Dermis blood vessel endothelial cell (primary cell): ENCODE measurements at places on chromosomes 6 and 20. TPM values are rescaled to one million over a fixed set of nuclear protein-coding genes. Genes with fewer than 3 reads are reported as not detected.
A peak's percentile ranks its signal among the peaks of the same experiment; 100 is the strongest.

The RAB44 gene
- under 0.01 TPM in 1 of 2 replicates, not detected in the other for total RNA-seq

The CTCFL gene
- not detected in 2 replicates for total RNA-seq

The MRAP2 gene
- 2.7 and 3.1 TPM in 2 replicates for total RNA-seq

The MAP7 gene
- total RNA-seq: 0.34 and 1.1 TPM in 2 replicates

The CCN5 gene
- total RNA-seq: not detected in 2 replicates

GRCh38 chr6:96649926-96650325, 87.0 kb downstream of the FHL5 start:
- no peak for DNase-seq

- no peak for DNase-seq
Observed at GRCh38 chr20:1897541-1897940, 2.3 kb downstream of the SIRPA start.

DNA sequence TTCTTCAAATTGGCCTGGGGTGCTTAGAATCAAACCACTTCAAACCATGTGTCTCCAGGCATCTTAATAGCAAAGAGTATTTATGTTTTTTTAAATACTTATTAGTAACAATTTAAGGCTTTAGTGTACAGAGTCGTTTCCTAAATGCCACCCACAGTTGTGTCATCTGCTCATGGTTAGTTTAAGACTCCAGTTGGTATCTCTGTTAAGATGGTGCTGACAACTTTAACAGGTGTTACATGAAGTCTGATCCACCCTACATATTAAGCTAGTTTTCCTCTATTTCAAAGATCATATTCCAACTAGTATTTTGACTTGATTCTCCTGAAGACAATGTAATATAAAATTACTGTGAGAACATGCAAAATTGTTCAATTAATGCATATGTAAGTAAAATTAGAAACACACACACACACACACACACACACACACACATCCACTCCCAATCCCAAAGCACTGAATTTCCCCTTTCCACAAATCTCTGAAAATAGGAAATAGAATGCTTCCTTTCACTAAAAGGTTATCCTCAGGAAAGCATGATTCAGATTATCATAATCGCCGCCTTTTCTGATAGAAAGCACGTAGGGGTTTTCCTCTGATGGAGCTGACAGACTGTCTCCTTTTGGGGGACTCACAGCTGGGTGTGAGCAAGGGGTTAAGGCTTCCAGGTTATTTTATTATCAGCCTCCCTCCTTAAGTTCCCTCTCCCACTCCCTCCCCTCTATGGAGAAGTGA, 10.5 kb downstream of the CNKSR3 start:
- DNase-seq: peak; percentile 80

DNA sequence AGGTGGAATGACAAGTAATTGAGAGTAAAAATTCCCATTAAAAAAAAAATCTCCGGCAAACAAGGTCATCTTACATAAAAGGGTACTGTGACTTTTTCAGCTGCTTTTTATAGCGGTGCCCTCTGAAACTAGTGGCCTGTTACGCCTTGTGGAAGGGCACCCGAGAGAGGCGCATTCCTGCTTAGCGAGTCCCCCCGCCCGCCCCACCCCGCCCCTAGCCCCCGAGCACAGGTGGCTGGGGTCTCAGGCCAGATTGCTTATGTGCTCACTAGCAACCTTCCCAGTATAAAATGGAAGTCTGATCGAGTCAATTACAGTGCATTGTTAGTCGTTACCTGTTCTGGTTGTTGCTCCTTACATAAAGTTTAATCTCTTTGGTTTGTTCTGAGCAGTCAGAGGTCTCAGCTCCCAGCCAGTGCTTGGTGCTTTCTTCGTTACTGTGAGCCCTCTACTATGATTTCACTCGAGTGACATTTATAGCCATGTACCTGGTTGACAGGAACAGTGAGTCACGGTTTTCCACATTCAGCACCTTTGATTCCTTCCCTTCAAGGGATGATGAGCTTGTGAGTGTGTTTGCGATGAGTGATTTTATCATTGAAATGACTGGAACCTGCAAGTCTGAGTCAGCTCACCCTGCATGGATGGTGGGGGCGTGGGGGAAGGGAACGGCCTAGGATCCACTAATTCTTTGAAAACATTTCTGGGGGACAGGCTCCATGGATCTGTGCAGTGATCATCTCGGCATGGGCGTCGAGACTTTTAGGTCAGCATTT, 47.6 kb downstream of the ZDHHC14 start:
- peak; percentile 51 for DNase-seq

DNA sequence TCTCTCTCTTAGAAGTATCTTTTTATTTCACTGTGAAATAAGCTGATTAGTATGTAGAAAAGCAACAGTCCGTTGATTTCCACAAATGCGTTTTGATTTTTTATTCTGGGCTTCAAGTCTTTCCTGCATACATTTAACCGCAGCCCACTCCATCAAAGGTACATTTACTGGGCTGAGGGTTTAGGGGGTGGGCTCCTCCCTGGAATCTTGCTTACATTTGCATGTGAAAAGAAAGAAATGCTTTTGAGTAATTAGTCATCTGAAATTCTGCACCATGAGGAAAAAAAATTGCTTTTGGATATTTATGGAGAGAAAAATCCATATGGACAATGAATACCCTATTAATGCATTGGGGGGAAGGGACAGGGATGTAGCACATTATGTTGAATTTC, 178.3 kb upstream of the MCHR2 start:
- DNase-seq: no peak

GRCh38 chr20:10637563-10637962, 36.2 kb downstream of the JAG1 start:
- no peak for DNase-seq

GRCh38 chr6:117210279-117210678, 55.1 kb upstream of the VGLL2 start:
- no peak for DNase-seq

DNA sequence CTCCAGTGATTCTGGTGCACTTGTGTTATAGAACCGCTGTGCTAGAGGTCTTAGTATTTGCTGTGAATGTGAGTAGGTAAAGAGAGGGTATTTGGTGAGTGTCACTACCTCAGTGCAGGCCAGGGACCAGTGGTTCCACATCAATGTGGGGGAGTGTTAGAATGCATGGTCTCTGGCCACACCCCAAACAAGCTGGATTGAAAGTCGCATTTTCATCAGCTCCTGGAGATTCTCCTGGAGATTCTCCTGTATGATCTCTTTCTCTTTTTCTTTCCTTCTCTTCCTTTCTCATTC, 26.8 kb upstream of the BCAS1 start:
- no peak for DNase-seq
